NCI-H748 treated with DMSO at 0.1 percent for 48 hours (cell line): ENCODE measurements at places on chromosomes 2 and 18.

- no peak for DNase-seq
Measured at GRCh38 chr2:42127425-42128424, 41.4 kb upstream of the EML4 start.

GRCh38 chr2:217680381-217680780 lies 322.4 kb downstream of the TNS1 start:
- DNase-seq = no peak

- DNase-seq = no peak
Measured at GRCh38 chr2:2932692-2933305, 444.8 kb downstream of the EIPR1 start.

DNA sequence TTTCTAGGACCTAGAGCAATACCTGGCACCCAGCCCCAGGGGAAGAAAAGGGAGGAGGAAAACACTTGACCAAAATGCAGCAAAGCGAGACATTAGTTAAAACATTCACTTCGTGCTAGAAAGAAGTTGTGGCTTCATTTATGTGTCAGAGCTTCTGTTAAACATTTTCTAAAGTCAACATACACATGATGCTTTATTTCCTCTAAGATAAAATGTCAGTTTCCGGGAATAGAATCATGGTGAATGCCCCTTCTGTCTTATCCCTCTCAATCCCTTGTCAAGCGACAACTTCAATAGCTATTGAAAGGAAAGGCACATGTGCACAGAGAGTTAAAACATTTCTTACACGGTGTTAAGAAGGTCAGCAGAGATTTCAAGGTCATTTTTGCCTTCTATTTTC lies 404.6 kb upstream of the CWC22 start:
- no peak for DNase-seq

- DNase-seq = no peak
Measured at GRCh38 chr2:203252818-203253217, 14.0 kb downstream of the CYP20A1 start.

DNA sequence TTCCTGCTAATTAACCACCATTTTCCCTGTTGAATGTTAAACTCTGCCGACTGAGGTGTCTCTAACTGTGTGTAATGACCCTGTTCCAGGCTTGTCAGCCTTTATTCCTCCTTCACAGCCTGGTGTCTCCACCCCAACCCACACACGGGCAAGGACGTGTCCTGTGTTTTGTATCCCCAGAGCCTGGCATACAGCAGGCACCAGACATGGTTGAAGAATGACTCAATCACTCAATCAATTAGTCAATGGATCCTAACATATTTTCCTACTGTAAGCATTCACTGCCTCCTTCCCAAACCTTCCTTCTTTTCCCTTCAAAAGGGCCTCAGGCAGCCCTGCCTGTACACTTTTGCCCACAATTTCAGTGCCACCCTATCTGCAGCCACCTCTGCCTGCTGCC lies 2.7 kb upstream of the TNS1 start:
- DNase-seq = no peak

DNA sequence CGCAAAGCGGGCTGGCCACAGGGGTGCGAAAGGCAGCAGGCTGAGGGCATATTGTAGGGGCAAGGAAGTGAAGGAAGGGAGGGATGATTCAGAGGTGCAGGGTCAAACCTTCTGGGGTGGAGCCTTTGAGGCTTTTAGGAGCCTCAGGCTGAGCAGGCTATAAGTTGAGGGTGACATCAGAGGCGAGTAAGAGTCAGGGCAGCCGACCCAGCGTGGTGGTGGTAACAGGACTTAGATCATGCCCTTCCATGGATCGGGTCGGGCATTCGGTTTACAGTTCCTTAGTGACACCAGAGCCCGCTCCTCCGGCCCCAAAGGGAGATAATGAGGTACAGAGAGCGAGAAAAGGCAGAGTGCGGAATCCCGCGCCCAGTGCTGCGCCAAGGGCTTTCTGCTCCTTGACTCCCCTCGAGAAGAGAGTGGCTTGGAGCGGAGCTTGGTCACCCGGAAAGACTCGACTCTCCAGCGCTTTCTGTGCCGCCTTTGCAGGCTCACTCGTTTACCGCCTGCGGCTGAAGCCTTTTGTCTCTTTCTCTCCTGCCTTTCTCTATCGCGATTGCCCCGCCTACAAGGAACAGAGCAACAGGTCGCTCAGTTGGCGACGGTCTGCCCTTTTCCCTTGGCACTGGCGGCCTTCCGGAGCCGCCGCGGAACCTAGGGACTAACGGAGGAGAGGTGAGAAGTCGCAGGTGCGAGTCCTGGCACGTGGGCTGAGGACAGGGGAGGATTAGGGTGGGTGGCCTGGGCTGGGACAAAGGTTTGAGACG lies 720 bp downstream of the LBX2 start:
- DNase-seq = no peak

- no peak for DNase-seq
Measured at GRCh38 chr2:196080526-196080925, 11.9 kb upstream of the DNAH7 start.

- DNase-seq = no peak
Measured at GRCh38 chr2:226638576-226638975, 161.0 kb downstream of the IRS1 start.

DNA sequence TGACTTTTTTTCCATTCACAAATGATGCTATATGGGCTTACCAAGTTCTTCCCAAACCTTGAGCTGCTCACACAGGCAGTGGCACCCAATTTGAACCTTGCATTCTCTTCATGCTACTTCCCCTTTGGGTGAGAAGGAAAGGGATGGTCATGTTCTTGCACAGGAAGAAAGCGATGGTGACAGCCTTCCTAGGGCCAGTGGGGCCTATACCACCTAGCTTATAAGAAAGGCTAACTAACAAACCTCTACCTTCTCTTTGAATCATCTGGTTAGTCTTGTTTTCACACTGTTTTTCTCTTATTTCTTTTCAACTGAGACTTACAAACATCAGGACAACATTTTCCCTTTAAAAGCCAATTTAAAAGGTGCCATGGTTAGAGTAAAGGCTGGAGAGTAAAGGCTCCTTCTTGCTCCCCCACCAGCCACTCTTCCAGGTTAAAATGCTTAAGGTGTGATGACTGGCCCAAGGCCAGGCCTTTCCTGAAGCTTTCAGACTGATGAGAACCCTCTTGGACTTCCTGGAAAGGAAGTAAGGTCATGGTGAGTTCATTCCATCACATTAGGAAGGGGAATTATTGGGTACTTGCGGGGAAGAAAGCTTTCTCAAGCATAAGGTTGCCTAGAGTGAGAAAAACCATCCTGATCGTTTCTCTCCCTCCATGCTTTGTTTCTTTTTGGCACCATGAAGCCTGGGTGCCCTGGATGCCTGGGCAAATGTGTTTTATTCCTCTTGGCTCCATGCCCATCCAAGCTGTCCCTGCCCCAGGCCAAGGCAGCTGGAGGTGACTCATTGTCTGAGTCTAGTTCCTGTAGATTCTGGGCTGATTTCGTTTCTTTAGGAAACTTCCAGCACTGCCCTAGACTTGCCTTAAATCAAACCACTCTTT lies 41.4 kb upstream of the ITGB6 start:
- no peak for DNase-seq

GRCh38 chr2:202378662-202379358 lies 2.7 kb downstream of the BMPR2 start:
- DNase-seq = no peak

- no peak for DNase-seq
Measured at GRCh38 chr2:219247678-219248642, 2.7 kb downstream of the STK16 start.

DNA sequence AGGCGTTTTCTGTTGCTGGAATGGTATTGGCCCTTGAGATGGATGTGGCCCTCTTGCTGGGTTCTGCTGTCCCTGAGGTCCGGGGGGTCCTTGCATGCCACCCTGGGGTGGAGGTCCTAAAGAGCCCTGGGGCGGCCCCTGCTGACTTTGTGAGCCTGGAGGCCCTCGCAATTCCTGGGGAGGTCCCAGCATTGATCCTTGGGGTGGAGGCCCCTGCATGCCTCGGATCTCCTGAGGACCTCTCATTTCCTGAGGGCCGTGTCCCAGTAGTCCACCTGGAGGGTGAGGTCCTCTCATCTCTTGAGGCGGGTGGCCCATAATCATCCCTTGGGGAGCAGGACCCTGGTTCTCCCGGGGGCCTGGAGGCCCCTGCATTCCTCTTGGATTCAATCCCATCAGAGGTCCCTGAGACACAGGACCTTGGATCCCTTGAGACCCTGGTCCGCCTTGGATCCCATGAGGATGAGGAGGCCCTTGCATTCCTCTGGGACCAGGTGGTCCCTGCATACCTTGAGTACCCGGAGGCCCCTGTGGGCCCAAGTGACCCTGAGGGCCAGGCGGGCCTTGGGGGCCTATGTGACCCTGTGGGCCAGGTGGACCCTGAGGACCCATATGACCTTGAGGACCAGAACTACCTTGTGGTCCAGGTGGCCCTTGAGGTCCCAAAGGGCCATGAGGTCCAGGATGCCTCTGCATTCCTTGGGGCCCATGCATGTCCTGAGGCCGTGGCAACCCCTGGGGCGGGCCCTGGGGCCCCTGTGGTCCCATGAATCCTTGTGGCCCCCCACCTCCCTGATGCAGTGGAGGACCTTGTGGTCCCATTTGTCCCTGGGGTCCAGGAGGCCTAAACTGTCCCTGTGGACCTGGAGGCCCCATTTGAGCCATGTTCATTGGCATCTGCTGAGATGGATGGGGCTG lies 18.3 kb downstream of the SFT2D3 start:
- no peak for DNase-seq

- DNase-seq = no peak
Measured at GRCh38 chr2:174673876-174674275, 76.3 kb upstream of the WIPF1 start.

GRCh38 chr2:225584796-225585195 lies 185.3 kb downstream of the NYAP2 start:
- peak; percentile 11 for DNase-seq

- no peak for DNase-seq
Measured at GRCh38 chr2:7974936-7975335, 706.9 kb upstream of the ID2 start.
